ENCODE measurements at places on chromosomes 11 and 22.
A peak's percentile ranks its signal among the peaks of the same experiment; 100 is the strongest.

DNA sequence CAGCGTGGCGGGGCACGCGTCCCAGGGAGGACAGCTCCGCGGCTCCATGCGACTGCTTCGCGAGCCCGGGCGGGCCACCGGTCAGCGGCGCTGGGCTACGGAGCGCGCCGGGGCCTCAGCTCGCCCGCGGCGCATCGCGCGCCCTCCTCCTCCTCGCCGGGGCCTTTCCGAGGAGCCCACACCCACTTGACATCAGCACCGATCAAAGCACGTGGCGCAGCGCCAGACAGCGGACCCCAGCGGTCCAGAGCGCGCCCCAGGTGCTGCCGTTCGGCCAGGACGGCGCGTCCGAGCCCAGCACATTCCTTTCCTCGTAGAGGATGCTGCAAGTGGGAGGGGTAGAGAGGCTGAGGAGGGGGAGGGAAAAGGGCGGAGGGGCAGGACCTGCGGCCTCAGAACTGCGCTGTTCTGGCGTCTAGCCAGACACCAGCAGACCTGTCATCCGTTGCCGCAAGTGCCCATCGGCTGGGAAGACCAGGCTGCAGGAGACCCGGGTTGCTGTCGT lies 88.6 kb downstream of the PLEKHA7 start:
- DNase-seq, result peak; percentile 56

DNA sequence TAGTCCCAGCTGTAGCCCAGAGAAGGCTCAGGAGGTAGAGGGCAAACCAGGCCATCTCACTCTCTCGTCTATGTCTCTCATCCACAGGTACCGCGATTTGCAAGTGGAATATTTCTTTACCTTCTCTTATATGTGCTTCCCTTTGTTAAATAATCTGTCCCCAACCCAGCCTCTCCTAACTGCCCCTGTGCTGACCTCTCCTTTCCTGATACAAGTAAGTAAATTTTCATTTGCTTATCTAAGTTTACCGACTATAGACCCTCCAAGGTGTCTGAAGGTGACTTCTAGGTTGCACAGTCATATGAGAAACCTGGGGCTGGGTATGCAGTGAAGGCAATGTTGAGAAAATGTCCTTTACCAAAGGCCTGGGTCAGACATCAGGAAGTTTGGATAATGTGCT lies at the start of gene CBLIF:
Gene CBLIF, minus strand, starts transcription at position 101 of the 400 bp plus-strand sequence. Its CDS starts 46 bp downstream, at position 55.
- DNase-seq, result no peak

DNA sequence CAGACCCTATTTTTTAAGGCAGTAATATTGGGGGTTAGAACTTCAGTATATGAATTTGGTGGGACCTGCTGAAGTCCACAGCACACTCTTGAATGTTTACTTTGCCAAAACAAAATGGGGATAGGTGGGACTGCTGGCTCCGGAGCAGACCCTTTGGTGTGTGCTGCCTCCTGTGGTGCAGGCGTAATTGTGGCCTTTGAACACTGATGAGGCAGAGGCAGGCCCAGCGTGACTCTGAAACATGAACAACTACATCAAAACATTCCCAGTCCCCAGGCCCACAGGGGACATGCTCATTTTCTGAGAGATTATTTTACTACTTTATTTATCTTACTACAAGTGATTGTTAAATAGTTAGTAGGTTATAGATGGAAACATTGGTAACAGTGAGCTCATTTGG lies 225.0 kb upstream of the TBCEL start:
- no peak for DNase-seq

DNA sequence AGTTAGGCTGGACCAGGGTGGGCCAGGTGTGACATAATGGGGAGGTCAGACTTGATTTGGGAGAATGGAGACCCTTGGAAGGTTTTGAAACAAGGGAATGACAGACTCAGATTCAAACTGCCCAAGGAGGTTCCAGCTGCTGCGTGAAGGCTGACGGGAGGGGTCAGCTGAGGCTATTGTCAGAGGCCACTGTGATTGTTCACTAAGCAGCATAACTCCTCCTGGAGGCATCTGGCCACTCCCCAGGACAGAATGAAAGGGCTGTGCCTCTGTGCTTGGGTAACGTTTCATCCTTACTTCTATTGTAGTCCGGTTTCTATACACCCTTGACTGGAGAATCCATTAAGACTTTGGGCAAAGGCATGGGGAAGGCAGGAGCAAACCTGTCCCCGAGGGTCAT lies 126.6 kb downstream of the DSCAML1 start:
- no peak for DNase-seq

Measured in lung (tissue), 17 donors.